ENCODE measurements at places on chromosomes 12 and 14.

DNA sequence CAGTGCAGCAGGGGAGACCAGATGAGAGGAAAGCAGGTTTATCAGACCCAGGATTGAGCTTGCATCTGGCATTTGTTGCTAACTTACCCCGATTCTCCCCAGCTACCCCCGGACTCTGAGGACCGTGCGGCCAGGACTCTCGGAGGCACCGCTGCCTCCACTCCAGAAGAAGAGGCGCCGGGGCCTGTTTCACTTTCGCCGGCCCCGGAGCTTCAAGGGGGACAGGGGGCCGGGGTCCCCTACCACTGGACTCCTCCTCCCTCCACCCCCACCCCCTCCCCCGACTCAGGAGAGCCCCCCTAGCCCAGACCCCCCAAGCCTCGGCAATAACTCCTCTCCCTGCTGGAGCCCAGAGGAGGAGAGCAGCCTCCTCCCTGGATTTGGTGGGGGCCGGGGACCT, 6.5 kb upstream of the CPNE6 start:
- no peak for DNase-seq

DNA sequence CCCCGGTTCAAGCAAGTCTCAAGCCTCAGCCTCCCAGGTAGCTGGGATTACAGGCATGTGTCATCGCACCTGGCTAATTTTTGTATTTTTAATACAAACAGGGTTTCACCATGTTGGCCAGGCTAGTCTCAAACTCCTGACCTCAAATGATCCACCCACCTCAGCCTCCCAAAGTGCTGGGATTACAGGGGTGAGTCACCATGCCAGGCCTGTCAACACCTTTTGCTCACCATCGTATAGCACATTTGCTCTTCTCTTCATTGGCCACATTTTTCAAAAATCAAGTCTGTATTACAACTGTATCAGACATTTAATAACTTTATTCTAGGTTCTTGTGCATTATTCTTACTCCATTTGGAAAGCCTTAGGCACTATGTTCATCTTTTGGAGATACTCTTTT, 50.3 kb downstream of the BCAT1 start:
- DNase-seq, result no peak

DNA sequence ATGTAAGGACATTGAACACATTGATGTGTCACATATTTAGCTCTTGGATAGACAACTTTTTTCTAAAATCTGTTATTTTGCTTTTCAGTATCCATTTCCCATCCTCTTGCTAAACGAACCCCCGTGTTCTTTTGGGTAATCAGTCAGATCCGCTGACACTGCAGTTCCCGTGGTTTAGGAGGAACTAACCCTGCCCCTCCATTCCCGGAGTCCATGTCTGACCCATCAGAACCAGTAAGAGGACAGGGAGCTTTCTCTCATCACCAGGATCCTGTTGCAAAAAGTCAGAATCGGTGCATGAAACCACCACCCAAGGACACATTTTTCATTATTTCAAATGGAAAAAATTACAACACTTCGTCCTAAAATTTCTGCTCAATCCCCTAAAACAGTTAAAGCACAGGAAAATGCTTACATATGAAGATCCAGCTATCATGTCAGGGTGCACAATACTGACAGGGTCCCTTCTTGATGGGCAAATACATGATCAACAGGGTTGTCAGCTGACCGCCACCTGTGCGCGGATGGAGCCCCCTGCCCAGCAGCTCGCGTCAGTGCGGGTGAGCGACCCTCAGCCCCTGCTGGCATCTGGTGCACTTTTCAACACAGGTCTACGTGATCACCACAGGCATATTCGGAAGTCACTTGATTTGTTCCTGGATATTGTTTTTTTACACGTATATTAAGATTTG, 276.8 kb downstream of the ADGRD1 start:
- no peak for DNase-seq

- no peak for DNase-seq
These were observed 420 bp upstream of the OTUB2 start for GRCh38 chr14:94025720-94026119.

GRCh38 chr12:78208092-78208491, 377.4 kb downstream of the NAV3 start:
- DNase-seq, result no peak

GRCh38 chr12:56683-57346, 9.8 kb upstream of the IQSEC3 start:
- no peak for DNase-seq

GRCh38 chr12:83323866-83324265, 637.2 kb downstream of the TMTC2 start:
- DNase-seq, result no peak

- no peak for DNase-seq
These were observed 23.1 kb upstream of the DCP1B start for GRCh38 chr12:2027351-2027750.

GRCh38 chr14:35406506-35407305, 2.2 kb upstream of the NFKBIA start:
- DNase-seq, result peak; percentile 78

DNA sequence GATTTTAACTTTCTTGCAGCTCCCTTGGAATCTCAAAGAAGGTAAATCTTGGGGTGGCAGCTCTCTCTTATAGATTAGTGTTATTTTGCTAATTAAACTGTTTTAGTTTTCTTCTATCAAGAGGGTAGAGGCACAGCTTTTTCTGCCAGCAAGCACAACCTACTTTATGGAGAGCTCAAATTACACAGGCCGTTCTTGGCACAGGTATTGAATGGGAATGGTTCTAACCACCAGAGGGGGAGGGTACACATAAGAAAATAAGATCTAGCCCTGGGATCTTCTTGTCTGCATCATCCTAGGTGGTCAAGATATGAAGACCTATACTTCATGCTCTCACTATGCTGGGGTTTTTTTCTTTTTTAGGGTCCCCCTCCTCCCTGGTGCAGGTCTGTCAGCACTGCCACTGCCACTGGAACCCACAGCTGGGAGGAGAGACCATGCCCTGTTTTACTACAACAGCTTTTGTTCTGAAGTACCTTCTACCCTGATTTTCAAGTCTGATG, 48.6 kb upstream of the STAC3 start:
- no peak for DNase-seq

- DNase-seq, result no peak
These were observed 343.1 kb downstream of the FLRT2 start for GRCh38 chr14:85873006-85873405.

GRCh38 chr14:67934087-67934486, 114.5 kb downstream of the RAD51B start:
- peak; percentile 84 for DNase-seq

All from OCI-M1 (cell line).